ENCODE measurements at places on chromosomes 16 and 17. TPM values are rescaled to one million over a fixed set of nuclear protein-coding genes. Genes with fewer than 3 reads are reported as not detected.
A peak's percentile ranks its signal among the peaks of the same experiment; 100 is the strongest.

- DNase-seq, result no peak
These were observed 42.3 kb downstream of the TNRC6A start for GRCh38 chr16:24771779-24772157.

GRCh38 chr17:6393351-6393952, 41.5 kb downstream of the AIPL1 start:
- no peak for DNase-seq

GRCh38 chr17:41377546-41377945, 4.6 kb downstream of the KRT34 start:
- no peak for DNase-seq

DNA sequence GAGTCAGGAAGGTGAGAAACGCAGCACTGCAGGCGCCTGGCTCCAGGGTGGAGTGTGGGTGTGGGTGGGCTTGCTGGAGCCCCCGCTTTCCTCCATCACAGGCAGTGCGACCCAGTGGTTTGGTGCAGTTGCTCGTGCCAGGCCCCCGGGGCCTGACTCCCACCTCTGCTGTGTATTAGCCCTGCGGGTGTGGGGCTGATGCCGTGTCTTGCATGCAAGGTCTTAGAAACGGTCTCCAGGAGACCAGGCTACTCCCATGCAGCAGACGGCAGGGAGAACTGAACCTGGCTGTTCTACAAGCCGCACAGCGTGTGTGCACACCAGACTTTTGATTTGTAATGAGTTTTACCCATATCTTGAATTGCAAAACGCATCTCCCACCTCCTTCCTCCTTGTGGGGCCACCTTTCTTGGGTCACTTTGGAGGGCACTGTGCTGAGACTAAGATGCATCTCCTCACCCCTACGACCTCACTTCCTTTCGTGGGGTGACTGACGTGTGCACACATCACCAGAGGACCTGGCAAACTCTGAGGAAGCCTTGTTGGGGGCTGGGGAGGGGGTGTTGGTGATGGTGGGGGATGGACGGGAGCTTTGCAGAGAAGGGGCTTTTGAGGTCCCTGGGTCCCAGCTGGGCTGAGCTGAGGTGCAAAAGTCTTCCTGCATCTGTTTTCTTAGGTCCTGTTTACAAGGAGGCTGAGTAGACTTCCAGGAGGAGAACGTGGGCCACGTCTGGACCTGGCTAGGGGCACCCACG, 101.8 kb upstream of the TNRC6C start:
- no peak for DNase-seq

Gene PSMC3IP
- total RNA-seq, result 3.4 TPM

DNA sequence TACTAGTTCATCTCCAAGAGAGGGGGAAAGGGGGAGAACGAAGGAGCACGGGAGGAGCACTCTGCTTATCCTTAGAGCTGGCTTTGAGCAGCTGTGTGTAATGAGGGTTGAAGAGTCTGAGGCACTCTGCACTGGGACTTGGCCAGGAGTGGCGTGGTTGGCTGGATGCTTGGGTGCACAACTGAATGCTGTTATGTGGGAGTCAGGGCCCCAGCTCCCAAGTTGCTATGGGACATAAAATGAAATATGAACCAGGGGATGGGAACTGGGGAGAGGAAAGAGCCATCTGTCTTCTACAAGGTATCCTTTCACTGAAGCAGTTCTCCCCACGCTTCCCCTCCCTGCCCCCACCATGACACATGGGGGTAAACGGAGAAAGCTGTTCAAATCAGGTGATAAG, 105.9 kb upstream of the ANKFN1 start:
- DNase-seq, result no peak

GRCh38 chr17:14474591-14474990, 173.7 kb downstream of the HS3ST3B1 start:
- DNase-seq, result no peak

DNA sequence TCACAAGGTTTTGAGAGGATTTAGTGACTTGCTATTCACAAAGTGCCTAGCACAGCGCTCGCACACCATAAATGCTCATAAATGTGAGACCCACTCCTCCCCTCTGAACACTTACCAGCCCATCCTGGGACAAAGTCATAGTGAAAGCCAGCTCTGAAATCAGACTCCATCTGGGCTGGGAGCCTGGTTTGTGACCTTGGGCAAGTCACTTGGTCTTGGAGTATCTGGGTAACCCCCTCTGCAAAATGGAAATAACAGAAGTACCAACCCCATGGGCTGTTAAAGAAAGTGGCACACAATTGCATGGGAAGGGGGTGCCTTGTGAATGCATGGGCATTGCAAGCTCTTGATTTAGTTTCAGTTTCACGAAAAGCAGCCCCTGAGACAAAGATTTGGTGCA, 104.7 kb upstream of the CDH5 start:
- DNase-seq, result no peak

Gene SSTR5
- 14.7 TPM for total RNA-seq

DNA sequence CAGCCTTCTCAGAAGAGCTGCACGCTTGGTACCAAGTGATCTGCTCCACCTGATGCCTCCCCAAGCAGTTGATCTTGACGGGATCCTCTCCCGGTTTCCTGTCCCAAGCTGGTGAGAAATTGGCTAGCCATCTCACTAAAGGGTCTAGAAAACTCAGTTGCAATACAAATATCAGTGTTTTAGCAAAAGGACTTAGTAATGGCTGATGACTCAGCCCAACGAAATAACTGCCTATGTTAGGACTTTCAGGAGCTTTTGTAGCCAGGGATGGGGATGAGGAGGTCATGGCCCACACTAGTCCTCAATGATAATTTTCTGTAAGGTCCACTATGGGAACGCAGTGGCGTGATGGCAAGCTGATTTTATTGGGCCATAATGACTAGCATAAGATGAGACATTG, 23.3 kb upstream of the ENGASE start:
- DNase-seq, result no peak

GRCh38 chr16:72956124-72957064, 91.5 kb downstream of the ZFHX3 start:
- no peak for DNase-seq

Gene HS3ST3A1
- 0.57 TPM for total RNA-seq

DNA sequence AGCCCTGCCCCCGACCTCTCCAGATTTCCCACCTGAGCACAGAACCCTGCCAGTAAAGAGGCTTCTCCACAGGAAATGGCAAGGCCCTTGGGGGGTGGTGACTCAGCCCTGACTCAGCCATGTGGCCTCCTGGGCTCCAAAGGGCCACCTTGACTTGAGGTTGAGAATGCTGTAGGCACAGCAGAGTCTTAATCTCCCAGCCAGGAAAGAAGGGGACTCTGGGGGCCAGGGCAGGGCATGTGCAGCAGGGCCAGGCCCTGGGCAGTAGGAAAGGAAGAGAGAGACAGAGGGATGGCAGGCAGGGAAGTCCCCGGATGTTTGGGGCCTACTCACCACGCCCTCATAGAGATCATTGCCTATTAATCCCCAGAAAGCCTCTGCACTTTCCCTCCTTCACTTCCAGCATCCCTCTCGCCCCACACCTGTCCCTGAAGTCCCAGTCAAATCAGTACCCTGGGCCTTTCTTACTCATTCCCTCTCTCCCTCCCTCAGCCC, 4.8 kb upstream of the ITGA3 start:
- DNase-seq, result peak; percentile 31

DNA sequence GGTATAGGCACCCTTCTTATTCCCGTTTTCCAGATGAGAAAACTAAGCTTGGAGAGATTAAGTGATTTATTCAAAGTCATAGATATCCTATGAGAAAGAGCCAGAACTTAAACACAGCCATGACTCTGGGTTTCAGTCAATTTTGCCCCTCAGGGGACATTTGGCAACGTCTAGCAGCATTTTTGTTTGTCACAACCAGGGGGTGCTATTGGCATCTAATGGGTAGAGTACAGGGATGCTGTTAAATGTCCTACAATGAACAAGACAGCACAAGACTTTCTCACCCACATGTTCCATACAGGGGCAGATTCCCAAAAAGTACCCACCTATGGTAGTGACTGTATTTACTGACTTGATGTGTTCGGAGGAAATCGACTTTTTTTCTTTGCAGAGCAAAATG, 4.8 kb upstream of the SHISA9 start:
- no peak for DNase-seq
